ENCODE measurements at places on chromosomes 1 and 21.
A peak's percentile ranks its signal among the peaks of the same experiment; 100 is the strongest.

GRCh38 chr21:23601549-23601948, 2005.7 kb downstream of the MRPL39 start:
- DNase-seq, result no peak

DNA sequence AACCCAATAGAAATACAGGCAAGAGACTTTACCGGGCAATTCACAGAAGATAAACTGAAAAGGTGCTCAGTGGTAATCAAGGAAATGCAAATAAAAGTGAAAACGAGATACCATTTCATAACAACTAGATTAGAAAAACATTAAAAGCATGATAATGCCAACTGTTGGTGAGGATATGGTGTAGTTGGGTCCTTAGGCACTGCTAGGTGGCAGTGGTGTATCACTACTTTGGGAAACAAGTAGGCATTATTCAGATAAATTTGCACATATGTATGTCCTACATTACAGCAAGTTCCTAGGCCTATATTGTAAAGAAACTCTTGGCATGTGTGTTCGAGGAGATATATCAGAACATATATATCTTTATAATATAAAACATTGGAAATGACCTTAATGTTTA, 31.0 kb downstream of the AZIN2 start:
- no peak for DNase-seq

GRCh38 chr1:38031513-38031866, 15.1 kb downstream of the POU3F1 start:
- DNase-seq, result no peak

- no peak for DNase-seq
These were observed 395.5 kb upstream of the PKN2 start for GRCh38 chr1:88288571-88288970.

DNA sequence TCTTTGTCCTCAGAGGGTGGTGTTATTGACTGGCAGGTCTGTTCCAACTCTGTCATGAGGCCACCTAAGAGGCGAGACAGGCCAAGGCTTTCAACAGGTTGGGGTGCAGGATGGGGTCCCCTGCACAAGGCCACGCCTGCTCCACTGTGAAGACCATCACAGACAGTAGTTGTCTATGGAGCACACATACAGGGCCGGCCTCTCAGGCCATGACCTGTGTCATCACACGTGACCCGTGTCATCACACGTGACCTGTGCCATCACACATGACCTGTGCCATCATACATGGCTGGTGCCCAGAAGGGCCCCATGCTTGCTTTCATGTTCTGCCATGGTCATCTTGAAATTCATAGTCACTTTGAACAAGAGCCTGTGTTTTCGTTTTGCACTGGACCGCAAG, 91.9 kb downstream of the ARHGEF10L start:
- no peak for DNase-seq

DNA sequence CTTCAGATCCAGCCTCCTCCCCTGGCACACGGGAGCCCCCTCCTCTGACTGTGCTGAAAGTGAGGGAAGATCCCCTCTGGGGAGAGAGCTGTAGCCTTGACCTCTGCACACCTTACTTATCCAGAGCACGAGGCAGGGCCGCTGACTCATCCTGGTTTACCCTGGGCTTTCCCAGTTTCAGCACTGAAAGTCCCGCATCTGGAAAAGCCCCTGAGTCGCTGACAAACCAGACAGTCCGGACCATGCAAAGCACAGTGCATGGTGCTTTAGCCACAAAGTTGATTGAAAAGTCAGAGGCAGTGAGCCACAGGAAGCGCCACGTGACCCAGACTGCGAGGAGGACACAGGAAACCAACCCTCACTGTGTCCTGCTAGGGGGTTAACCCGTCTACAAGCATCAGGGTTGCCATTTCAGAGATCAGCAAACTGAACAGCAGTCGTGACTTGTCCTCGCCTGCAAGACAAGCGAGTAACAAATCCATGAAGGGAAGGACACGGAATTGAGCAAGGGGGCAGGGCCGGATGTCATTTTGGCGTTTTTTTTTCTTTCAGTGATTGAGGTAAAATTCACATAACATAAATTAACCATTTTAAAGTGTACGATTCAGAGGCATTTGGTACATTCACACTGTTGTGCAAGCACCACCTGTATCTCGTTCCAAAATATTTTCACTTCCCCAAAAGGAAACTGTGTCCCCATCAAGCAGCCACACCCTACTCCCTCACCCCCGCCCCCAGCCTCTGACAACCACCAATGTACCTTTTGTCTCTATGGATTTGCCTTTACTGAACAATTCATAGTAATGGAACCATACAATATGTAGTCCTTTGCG, 19.9 kb upstream of the IFNGR2 start:
- peak; percentile 75 for DNase-seq

- DNase-seq, result no peak
These were observed 12.1 kb downstream of the EPHA2 start for GRCh38 chr1:16143566-16144324.

GRCh38 chr1:42171679-42172266, 7.2 kb upstream of the GUCA2A start:
- DNase-seq, result no peak

DNA sequence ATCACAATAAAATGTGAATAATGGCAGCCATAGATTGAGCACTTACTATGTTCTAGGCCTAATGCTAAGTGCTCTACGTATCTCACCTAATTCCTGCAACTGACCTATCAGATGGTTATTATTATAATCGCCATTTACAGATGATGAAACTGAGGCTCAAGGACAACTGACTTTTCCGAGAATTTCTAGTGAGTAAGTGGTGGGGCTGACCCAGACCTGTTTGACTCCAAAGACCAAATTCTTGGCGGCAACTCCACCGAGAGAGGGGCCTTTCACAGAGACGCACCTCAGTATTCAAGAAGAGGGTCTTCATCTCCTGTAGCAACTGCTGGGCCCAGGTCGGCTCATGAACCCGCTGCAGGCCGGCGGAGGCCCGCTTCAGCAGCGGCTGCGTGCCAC, 573 bp downstream of the TMEM234 start:
- no peak for DNase-seq

DNA sequence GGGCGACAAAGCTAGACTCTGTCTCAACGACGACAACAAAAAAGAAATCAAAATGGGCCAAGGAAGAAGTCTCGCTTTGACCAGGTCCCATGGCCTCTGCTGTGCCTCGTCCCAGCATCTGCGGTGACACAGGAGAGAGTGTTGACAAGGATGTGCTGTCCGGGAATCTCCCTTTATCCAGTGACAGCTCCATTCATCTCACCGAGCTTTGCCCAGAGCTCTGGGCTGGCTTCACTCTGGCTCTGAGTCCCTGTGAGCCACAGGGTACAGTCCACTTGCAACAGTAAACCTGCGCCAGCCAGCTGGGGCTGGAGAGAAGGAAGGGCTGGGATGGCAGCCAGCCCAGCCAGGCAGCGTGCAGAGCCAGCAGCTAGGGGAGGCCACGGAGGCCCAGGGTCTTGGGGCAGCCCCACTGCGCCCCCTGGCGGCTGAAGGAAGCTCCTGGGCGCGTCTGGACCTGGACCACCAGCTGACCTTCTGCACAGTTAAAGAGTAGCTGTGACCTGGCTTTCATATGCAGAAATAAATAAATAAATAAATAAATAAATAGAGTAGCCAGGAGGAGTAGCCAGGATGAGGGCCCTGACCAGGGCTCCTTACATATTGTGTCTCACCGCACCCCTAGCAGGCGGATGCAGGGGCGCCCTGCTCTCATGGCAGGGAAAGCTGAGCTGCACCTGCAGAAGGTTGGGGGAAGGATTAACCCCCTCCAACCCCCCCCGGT, 29.7 kb downstream of the ENO1 start:
- DNase-seq, result peak; percentile 68

DNA sequence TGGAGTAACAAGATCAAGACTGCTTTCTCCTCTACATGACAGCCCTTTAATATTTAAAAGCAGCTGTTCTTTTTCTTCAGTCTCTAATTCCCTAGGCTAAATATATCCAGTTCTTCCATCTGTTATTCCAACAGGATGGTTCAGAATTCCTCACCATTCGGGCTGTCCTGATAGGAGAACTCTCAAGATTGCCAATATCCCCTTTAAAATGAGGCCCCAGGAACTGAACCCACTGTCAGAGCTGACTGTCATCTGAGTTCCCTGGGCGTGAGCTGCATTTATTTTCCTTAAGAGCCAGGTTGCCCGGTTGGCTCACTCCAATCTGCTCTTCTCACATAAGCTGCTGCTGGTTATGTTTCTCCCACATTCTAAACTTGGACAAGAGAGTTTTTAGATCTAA, 177.6 kb downstream of the MIS18A start:
- DNase-seq, result no peak

DNA sequence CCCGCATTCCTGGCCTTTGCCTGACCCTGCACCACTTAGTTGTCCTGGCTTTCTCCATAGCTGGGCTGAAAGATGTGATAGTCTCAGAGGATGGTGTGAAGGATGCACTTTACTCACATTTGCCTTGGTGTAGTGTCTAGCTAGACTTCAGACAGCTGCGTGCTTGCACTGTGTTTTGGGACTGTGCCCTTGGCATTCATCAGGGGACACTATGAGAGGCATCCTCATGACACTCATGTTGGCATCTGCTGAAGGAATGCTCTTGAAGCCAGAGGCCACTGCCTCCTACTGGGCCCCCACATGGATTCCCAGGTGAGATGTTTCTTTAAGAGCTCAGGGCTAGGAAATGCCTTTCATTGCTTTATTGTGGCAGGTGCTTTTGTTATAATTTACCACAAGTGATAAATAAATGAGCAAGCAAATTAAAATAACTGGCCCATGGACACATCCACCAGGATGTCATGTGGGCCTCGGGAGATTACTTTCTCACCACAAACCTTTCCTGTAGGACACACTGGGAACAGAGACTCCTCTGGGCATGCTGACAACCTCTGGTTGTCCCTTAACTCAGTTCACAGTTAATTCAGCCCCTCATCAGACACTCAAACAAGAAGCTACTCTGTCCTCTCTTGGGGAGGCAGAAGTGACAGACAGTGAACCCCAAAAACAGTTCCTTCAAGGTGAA, 99.4 kb upstream of the SPATA6 start:
- no peak for DNase-seq

DNA sequence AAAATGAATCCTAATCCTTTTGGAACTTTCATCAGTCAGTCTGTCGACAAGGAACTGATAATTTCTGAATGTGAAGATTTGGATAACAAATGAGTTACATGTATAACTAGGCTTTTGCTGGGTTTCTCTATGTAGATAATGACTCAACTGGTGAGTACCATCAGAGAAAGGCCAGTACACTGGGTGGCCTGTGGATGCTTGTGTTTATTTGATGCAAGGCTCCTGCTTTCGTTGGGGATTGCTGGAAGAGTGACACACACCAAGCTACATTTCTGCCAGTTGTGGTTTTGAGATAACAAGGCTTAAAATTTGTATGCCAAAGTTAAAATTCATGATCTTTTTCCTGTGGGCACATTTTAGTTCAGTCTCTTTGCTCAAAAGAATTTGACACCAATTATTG, 115.7 kb upstream of the UBE2U start:
- no peak for DNase-seq

DNA sequence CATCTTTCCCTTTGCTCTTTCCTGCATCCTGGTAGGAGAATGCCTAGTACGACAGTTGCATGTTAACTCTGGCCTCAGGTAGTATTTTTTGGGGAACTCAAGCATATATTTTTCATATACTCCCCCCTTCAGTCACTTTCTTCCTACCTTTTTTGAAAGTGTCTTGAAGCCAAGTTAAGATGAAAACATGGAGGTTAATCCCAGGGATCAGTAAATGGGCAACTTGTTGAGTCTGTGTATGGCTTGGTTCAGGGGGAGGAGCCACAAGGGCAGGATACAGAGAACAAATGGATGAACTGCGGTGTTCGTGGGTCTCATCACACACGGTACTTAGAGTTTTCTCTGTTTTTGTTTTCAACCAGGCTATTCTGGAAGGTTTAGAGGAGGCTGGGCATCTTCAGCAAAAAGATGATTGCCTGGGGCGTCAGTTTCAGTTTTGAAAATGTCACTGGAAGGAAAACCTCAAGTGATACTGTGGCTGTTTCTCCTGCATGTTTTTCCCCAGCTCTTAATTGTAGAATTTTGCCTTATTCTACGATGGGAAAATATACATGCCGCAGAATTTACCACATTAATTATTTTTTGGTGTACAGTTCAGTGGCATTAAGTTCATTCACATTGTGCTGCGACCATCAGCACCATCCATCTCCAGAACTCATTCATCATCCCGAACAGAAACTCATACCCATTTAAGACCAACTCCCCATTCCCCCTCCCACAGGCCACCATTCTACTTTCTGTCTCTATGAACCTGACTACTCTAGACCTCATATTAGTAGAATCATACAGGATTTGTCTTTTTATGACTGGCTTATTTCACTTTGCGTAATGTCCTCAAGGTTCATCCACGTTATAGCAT, 71.5 kb downstream of the MAP10 start:
- DNase-seq, result no peak

- DNase-seq, result peak; percentile 52
These were observed 956 bp downstream of the CPLANE2 start for GRCh38 chr1:16235944-16236510.

- no peak for DNase-seq
These were observed 40.5 kb downstream of the MRPS6 start for GRCh38 chr21:34113842-34114241.

DNA sequence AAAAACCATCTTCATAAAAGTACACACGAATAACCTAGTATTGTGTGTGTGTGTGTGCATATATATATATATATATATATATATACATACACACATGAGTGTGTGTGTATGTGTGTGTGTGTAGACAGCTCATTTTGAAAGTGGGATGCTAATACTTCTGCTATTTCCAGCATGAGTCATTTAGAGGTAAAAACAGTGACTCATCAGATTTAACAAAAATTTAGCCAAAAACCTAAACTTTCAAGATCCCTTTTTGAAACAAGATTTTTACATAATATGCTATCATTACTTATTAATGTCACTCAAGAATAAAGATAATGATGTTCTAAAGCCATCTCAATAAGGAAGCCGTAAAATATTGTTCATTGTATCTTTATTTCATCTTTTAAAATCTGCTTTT, 35.6 kb upstream of the ADGRL4 start:
- DNase-seq, result no peak

GRCh38 chr1:245310571-245311531, 156.1 kb downstream of the KIF26B start:
- no peak for DNase-seq

- DNase-seq, result no peak
These were observed 20.6 kb downstream of the XKR8 start for GRCh38 chr1:27980216-27980845.

- DNase-seq, result no peak
These were observed 686.5 kb upstream of the ADGRL2 start for GRCh38 chr1:81114191-81114590.

- no peak for DNase-seq
These were observed 3.7 kb upstream of the MEGF6 start for GRCh38 chr1:3614755-3615742.

Measured in activated CD4-positive, alpha-beta T cell treated with anti-CD3 and anti-CD28 coated beads for 4 hours (primary cell).